ENCODE measurements at places on chromosomes 6 and 20.

- no peak for DNase-seq
These were observed 96.2 kb downstream of the TTLL2 start for GRCh38 chr6:167420858-167421766.

DNA sequence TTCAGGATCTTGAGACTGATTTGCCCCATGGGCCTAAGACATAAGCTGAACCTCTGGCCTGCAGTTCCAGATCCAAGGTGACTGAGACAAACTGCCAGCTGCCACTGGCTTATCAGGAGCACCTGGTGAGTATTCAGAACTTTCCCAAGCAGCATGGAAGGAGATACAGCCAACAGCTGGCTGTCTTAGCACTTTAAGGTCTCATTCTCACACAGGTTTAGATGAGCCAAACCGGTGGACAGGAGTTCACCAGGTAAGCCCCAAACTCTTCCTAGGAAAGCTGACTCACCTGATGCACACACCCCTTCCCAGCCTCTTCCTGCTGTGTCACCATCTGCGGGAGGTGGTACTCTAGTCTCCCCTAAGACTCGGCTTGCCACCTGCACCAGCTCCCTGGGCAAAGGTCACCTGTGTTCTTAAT lies at the start of gene BANF2:
TSS of gene BANF2 (plus strand) at position 36 of the 421 bp plus-strand sequence. CDS start 25,060 bp downstream, outside the sequence.
- DNase-seq: no peak

- no peak for DNase-seq
These were observed at the start of gene EPB41L1 for GRCh38 chr20:36154700-36155628. TSS of gene EPB41L1 (plus strand) at chr20:36154740. CDS start at chr20:36173778, 19,038 bp downstream.

GRCh38 chr6:145601397-145601796 lies 133.9 kb downstream of the EPM2A start:
- no peak for DNase-seq

GRCh38 chr6:14658886-14659561 lies 541.5 kb downstream of the CD83 start:
- DNase-seq: no peak

DNA sequence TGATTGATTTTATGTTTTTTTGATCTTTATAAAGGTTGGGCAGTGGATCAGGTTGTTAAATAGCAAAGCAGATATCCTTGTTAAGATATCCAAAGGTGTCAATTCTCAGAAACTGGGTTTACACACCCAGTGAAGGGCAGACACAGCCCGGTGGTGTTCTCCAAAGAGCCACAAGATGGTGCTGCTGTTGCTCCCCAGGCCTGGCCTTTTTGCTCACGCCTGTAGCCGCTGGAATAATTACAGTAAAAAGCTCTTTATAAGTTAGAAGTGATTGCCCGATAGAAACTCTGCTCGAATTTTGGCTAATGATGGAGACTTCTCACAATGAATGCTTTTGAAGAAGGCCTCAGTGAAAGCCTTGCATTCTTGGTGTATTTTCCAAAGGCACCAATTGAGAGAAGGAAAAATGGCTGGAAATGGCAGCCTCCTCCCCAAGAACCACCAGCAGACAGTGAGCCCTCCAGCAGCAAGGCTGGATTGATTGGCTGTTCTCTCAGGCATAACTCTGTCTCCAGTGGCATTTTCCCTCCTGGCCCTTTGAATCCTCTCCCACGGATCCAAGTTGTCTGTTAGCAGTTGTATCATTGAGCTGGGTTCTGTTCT lies 120.5 kb upstream of the CHD6 start:
- DNase-seq: peak; percentile 8

- no peak for DNase-seq
These were observed 23.2 kb downstream of the CGA start for GRCh38 chr6:87071683-87072082.

DNA sequence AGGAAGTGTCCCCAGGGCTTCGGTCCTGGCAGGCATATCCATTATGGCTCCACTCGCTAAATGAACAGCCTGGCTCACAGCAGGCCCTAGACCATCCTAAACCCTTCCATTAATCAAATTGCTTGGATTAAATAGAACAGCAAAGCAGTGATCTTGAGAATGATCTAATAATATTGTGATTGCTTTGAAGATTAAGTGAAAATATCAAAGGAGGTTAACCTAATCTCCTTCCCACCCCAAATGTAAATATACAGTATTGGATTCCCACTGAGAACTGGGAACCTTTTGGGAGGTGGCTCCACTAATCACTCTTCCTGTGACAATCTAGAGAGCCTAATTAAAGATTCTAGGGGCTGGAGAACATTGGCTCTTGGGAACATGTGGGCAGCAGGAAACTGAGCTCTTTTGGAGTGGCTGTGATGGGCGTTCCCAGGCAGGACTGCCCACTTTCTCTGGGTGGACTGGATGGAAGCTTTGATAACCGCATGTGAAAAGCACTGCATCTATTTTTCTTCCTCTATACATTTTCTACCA lies 68.3 kb upstream of the FRMD1 start:
- no peak for DNase-seq

DNA sequence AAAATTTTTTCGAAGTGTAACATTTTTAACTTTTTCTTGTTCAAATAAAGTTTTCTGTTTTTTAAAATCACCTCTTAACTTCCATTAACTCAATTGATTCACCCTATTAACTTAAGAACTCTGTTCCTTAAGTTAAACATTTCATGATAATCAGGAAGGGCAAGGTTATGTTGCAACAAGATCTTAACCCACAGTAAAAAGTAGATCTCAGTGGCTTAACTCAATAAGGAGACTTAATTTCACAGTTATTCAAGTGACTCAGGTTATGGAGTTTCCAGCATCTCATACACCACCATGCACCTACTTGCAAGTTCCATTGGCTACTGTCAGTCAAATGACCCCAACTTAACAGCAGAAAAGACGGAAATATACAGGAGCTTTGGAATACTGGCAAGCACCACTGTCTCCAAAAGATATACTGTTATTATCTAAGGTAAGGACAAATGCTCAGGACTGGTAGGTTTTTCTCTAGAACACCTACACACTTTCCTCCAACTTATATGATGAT lies 11.2 kb downstream of the HLA-DQB1 start:
- no peak for DNase-seq

GRCh38 chr6:86031713-86032112 lies 389.0 kb upstream of the SYNCRIP start:
- DNase-seq: no peak

GRCh38 chr6:170253226-170253909 lies 37.5 kb downstream of the DLL1 start:
- no peak for DNase-seq

- DNase-seq: no peak
These were observed 134.4 kb upstream of the CST7 start for GRCh38 chr20:24814556-24815195.

DNA sequence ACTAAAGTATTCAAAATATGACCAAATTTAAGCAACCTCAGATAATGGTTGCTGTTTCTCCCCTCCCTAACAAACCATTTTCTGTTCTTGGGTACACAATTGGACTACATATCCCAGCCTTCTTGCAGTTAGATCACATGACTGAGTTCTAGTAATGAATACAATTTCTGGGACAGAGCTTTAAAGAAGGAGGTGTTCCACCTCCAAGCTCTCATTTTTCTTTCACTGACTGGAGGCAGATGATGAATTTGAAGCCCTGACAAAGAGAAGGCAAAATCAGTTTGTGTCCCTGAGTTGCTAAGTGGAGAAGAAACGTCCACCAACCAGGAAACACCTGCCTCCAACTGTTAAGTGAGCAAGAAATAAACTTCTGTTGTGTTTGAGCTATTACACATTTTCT lies 117.2 kb downstream of the LCA5 start:
- no peak for DNase-seq

- no peak for DNase-seq
These were observed 142.9 kb downstream of the LRFN2 start for GRCh38 chr6:40444312-40444711.

GRCh38 chr6:7062451-7063162 lies 45.2 kb upstream of the RREB1 start:
- DNase-seq: no peak

DNA sequence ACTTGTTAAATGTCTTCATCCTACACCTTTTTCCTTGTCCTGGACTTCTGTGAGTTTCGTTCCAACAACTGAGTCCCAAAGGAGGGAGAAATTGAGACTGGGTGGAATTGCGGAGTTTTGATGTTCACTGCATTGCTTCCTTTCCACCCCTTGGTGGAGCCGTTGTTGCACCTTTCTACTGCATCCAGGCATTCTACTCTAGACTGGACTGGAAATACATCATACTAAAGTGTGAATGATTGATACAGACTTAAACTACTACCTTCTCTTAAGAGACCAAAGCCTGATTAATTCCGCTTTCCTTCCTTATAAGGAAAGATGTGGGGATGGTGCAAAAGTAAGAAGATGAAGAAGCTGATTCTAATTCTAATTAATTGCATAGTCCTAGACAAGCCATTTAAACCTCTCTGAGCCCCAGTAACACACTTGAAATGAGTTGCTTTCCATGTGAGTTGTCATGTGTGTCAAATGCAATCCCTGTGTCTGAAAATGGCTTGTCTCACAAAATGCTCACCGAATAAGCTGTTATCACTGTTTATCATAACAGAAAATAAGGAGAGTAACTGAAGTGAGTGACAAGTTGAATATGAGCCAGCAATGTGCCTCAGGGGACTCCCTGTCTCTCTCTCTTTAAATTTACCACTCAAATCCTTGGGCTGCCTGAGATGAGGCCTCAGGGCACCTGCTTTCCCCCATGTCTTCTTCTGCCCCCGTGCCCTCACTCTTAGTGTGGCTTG lies 338.3 kb upstream of the CHD6 start:
- no peak for DNase-seq

GRCh38 chr6:68958327-68958726 lies 323.2 kb downstream of the ADGRB3 start:
- no peak for DNase-seq

- DNase-seq: no peak
These were observed 147.3 kb downstream of the DLL1 start for GRCh38 chr6:170143401-170144150.

DNA sequence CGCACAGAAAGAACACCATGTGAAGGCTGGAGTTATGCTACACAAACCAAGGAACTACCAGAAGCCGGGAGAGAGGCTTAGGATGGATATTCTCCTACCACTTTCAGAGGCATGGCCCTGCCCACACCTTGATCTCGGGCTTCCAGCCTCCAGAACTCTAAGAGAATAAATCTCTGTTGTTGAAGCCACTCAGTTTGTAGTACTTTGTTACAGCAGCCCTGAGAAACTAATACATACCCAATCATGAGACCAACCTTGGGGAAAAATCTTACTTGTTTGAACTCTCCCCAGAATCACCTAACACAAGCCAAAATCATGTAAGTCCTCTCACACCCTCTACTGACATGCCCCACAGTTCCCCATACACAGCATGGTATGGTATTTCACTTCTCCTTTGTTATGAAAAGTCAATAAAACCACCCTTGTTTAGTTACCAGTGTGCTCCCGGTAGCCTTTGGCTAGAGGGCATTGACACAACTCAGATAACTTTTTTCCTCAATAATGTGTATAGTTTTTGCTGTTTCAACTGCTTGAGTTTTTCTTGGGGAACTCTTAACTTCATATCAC lies 40.7 kb upstream of the SLC2A12 start:
- no peak for DNase-seq

GRCh38 chr6:31870385-31870921 lies 7.8 kb upstream of the NEU1 start:
- no peak for DNase-seq

GRCh38 chr6:158861686-158862381 lies 42.7 kb upstream of the EZR start:
- no peak for DNase-seq

DNA sequence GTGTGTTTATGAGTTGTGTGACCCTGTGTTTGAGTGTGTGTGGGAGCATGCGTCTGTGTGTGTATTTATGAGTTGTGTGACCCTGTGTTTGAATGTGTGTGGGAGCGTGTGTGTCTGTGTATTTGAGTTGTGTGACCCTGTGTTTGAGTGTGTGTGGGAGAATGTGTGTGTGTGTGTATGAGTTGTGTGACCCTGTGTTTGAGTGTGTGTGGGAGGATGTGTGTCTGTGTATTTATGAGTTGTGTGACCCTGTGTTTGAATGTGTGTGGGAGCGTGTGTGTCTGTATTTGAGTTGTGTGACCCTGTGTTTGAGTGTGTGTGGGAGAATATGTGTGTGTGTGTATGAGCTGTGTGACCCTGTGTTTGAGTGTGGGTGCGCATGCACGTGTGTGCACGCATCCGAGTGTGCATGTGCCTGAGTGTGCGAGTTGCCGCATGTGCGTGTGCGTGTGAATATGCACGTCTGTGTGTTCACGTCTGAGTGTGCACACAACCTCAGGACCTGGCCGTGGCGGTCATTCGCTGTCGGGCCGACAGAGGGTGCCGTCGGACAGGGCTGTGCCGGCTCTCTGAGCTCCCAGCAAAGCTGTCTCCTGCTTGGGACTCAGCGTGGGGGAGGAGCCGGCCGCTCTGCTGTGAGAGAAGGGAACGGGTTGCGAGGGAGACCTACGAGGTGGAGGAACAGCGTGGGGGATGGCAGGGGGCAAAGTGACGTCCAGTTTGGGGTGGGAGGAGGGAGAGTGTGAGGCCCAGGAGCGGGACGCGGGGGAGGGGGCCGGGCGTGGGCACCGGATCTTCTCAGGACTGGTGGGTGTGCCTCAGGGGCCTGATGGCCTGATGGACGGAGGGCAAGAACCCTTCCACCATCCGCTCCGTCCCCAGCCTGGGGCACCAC lies 19.7 kb downstream of the SLC17A9 start:
- DNase-seq: peak; percentile 59

GRCh38 chr20:9903048-9903655 lies 64.3 kb upstream of the PAK5 start:
- no peak for DNase-seq

DNA sequence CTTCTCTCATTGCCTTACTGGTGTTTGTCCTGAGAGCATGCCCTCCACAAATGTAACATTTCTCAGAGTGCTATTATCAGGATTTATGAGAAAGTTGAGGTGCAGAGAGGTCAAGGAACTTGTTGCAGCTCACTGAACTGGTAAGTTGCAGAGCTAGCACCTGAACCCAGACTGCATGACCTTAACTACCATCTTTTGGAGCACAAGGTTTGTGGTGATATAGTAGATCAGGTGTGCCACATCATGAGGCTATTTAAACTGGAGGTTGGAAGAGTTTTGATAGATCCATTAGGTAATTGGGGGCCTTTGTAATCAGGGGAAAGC lies 112.0 kb upstream of the CITED2 start:
- no peak for DNase-seq

- DNase-seq: no peak
These were observed 72.3 kb upstream of the IFNGR1 start for GRCh38 chr6:137291441-137291840.

- DNase-seq: no peak
These were observed 421.1 kb downstream of the QKI start for GRCh38 chr6:163835439-163836171.

- no peak for DNase-seq
These were observed 158.7 kb upstream of the PRND start for GRCh38 chr20:4563031-4563430.

GRCh38 chr6:37314487-37315156 lies 39.2 kb upstream of the RNF8 start:
- peak; percentile 99 for DNase-seq

Measured in hematopoietic multipotent progenitor cell treated with erythropoietin and hydrocortisone succinate and interleukin-3 and kit ligand, for 15 days (in vitro differentiated cells).